ENCODE measurements at places on chromosomes 2 and 18.

GRCh38 chr2:223165423-223166214 is 113.6 kb downstream of the KCNE4 start:
- DNase-seq: no peak

DNA sequence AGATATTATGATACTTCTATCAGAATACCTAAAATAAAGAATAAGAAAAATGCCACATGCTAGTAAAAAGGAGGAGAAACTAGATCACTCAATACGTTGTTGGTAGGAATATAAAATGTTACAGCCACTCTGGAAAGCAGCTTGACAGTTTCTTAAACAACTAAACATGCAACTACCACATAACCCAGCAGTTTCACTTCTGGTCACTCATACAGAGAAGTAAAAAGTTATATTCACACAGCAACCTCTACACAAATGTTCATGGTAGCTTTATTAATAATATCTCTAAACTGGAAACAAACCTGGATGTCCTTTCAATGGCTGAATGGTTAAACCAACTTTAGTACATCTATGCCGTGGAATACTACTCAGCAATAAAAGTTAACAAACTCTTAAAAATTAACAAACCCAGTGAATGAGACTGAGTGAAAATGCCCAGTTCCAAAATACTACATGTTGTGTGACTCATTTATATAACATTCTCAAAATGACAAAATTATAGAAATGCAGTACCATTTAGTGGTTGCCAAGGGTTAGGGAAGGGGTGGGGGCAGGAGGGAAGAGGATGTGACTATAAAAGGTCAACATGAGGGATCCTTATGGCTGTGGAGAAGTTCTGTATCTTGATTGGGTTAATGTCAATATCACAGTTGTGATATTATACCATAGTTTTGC is 124.1 kb downstream of the MMADHC start:
- DNase-seq: no peak

DNA sequence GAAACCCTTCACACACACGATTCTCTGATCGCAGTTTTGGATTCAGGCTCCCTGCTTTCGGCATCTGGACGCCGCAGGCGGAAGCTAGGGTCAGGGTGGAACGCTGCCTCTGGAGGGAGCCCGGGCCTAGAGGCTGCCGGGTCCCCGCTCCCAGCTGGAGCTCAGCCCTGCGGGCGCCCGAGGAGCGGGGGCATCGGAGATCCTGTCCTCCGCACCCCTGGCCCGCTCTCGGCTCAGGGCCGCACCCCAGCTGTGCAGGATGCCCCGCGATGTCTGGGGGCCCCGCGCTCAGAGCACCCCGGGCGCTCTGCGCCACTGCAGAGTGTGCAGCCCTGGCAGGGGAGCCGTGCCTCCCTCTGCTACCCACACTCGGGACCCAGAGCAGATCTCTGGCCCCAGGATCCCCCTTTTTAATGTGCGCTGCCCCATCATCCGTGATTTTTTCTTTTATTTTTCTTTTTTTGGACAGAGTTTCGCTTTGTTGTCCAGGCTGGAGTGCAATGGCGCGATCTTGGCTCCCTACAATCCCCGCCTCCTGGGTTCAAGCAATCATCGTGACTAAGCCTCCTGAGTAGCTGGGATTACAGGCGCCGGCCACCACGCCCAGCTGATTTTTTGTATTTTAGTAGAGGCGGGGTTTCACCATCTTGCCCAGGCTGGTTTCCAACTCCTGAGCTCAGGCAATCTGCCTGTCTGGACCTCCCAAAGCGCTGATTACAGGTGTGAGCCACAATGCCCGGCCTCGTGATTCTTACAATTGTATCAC is 54.8 kb upstream of the TUBA3E start:
- DNase-seq: peak; percentile 37

DNA sequence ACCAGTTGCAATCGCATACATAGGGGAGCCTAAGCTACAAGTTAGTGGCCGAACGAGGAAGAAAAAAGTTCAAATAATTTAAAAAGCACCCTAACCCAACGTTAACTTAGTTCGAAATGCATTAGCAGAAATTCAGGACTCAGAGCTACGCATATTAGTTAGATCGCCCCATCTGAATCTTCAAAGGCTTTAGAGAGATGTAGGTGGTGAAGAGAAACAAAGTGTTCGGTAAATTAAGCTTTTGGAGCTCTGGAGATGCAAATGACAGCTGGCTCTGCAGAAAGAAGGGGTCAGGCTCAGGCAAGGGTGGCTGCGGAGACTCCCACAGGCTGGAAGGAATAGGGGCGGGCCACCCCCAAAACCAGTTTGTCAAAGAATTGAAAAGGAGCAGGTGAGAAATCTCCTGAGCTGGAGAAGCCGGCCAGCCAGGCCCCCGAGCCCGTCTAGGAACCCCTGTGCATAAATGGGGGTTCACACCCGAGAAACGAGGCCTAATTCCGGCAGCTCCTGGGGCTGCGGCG is 621 bp downstream of the TXNL1 start:
- DNase-seq: peak; percentile 24

DNA sequence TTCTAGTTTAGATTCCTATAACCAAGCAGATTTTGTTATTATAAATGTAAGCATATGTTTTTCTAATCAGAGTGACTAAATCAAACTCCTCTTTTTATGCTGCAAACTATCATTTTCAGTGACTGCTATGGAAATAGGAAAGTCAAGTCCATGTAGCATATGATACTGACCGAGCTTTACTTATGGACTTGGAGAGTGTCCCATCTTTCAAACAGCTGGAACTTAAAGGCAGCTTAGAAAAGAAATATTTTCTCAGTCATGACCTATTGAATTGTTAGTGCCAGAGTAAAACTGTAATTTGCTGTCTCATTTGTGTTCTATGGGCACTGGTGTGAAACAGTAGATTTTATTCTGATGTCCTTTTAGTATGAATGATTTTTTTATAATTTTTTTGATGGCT is 76.7 kb downstream of the PHLPP1 start:
- no peak for DNase-seq

Data from ELR (cell line).